Stimulated activated CD8-positive, alpha-beta memory T cell treated with anti-CD3 and anti-CD28 coated beads, Interleukin-15, amount 100 ng/mL, for 4 hours (primary cell): ENCODE measurements at places on chromosomes 16 and 17.

GRCh38 chr16:13041646-13042290 lies 140.4 kb downstream of the SHISA9 start:
- DNase-seq: no peak

DNA sequence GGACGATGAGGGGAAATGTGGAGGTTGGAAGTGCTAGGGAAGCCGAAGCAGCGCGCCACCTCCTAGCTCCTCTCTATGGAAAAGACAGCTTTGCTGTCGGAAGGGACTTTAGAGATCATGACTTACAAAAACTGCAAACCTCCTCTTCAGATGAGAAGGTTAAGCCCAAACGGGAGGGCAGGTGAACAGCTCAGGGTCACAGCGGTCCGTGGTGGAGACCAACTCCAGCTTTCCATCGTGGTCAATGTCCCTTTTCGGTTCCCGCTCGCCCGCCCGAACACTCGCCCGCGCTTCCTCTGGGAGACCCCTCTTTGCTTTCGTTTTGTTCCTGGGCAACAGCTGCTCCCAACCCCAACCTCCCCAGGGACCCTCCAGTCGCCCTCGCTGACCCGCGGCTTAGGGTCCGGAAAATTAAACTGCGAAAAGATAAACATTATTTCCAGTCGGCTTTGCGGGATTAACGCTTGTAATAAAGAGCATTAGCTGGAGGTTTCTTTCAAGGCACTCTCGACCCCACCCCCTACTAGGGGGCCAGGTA lies 7.7 kb downstream of the IRX6 start:
- DNase-seq: no peak

DNA sequence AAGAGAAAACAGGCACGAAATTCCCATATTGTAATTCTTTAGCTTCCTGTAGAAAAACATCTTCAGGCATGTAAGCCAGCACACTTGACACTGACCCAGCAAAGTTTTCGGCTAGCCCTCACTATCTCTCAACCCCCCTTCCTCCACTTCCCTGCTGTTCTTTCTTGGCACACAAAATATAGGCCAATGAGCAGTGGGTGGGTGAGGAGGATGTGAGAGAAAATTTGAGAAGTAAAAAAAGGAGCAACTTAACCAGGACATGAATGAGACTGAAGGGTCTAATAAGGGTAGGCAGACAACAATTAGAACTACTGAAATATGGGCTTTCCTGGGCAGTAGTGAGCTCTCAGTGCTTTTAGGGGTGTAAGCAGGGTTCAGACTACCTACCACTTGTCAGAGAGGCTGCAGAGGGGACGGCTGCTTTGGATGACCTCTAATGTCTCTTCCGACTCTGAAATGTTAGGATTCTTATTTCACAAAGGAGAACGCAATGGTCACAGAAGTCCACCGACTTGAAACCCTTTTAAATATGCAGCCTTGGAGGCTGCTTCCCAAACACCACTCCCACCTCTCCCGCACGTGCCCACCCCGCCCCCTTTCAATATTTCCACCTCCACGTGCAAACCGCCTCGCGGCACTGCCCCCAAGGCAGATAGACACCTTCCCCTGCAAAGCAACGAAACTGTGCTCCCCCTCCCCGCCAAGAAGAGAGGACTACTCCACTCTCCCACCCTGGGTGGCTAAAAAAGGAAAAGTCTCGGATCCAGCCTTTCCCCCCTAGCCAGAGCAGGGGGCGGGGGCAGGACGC lies 889 bp downstream of the MBTD1 start:
- DNase-seq: no peak

GRCh38 chr16:73142053-73142854 lies 94.3 kb upstream of the ZFHX3 start:
- no peak for DNase-seq

DNA sequence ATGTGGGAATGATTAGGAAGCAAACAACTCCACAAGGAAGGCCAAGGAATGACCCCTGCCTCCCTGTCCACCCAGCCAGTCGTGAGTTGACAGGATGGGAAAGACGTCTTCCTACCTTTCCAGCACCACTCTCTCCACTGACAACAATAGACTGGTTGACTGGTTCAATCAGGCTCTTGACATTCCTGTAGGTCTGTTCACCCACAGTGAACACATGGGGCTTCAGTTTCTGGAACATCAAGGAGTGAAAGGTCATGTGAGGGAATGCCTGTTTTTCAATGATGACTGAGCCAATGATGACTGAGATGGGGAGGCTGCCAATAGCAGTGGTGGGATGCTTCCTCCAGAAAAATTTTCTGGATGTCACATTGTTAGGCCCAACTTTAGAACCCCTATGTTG lies 9.6 kb downstream of the MYO19 start:
- DNase-seq: no peak

- DNase-seq: no peak
Observed at GRCh38 chr17:8273884-8274444, 14.5 kb upstream of the RANGRF start.

DNA sequence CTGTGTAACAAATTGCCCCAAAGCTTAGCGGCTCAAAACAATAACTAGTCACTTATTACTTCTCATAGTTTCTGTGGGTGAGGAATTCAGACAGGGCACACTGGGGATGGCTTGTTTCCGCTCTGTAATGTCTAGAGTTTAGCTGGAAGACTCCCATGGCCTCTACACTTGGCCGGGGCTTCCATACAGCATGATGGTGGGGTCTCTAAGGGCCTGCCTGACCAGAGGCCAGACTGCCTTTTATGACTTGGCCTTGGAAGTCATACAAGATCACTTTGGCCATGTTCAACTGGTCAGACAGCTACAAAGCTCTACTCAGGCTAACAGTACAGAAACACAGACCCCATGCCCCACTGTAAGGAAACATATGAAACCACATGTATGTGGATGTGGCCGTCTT lies 8.2 kb downstream of the GLP2R start:
- no peak for DNase-seq

DNA sequence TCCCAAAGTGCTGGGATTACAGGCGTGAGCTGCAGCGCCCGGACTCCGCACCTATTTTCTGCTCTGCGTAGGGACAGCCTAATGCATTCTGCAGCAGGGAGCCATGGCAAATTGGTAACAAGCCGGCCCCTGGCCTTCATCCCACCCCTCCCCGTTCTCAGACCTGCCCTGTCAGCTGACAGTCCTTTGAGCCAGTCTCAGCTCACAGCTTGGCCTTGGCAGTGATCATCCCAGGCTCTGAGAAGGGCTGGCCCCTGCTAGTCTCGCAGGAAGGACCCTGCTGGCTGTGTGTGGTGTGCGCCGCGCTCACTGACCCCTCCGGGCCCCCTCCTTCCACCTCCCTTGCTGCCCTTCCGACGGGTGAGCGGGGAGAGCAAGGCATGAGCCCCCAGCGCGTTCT lies 10.3 kb upstream of the NPTX1 start:
- DNase-seq: no peak

- no peak for DNase-seq
Observed at GRCh38 chr16:65481956-65482355, 360.1 kb upstream of the CDH11 start.

GRCh38 chr16:27974896-27975540 lies 88.5 kb downstream of the GSG1L start:
- DNase-seq: no peak
